CD4-positive, alpha-beta T cell treated with Interleukin-2 at 100 ng/mL for 4 hours (primary cell): ENCODE measurements at places on chromosomes 7 and 10.

GRCh38 chr10:110073896-110074295 lies 66.1 kb downstream of the ADD3 start:
- DNase-seq: no peak

DNA sequence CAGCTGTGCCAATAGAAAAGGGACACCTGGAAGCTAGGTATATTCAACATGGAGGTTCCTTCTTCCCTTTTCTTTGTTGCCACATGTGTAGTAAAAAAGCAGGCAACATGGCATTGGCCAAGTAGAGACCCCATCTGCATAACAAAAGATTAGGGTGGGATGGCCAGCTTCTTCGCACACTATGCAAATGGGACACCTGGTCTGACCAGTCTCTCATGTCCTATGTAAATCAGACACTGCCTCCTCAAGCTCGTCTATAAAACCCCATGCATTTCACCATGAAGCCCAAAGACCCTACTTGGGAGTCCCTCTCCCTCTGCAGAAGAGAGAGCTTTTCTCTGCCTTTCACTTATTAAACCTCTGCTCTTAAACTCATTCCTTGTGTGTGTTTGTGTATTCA lies 53.9 kb downstream of the MYL10 start:
- DNase-seq: no peak

DNA sequence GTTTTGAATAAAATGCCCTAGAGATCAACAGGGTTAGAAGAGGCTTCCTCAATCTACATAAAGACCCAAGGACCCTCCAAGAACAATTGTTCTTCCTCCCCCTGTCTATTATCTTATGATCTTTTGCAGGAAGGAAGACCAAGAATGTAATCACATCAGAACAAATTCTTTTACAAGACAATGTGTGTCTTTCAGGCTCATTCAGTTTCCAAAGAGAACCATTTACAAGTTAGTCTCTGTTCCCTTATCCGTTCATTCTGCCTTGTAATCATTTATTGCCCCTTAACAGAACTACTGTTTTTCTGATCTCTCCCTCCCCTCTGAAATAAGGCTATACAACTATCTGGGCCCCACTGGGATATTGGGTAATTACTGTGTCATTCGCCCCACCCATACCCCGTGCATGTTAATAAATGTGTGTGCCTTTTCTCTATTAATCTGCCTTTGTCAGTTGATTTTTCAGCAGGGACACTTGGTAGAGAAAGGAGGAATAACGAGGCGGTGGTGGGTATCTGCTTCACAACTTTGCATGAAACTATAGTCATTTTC lies 5.7 kb upstream of the MKRN1 start:
- no peak for DNase-seq

GRCh38 chr7:95052566-95053094 lies 145.2 kb downstream of the PPP1R9A start:
- DNase-seq: no peak

- no peak for DNase-seq
Measured at GRCh38 chr7:138853448-138853847, 55.5 kb upstream of the ATP6V0A4 start.

DNA sequence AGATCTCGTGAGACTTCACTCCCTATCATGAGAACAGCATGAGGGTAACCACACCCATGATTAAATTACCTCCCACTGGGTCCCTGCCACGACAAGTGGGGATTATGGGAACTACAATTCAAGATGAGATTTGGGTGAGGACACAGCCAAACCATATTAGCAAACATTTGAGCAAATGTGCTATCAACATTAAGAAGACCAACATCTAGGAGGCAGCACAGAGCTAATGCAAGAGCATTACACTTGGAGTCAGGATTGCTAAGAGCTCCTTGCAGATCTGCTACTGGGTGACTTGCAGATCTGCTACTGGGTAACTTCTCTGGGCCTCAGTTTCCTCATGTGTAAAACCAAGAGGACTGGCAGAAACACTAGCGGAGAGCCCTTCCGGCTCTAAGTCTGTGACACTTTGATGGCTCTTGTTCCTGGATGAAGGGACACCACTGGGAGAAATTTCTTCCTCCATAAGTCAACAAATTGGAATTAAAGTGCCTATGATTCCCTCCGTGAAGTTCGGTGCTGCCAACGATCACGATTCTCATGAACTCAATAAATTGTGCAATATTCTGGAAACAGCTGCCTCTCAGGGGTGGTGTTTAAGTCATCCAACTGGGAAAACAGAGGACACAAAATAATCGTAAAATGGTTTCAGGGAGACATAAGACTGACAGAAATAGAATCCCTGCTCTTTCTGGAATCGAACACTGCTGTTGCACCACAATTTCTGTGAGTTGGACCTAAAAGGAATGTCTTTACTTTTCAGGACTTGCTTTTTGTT lies 115.8 kb upstream of the ITGB1 start:
- no peak for DNase-seq

DNA sequence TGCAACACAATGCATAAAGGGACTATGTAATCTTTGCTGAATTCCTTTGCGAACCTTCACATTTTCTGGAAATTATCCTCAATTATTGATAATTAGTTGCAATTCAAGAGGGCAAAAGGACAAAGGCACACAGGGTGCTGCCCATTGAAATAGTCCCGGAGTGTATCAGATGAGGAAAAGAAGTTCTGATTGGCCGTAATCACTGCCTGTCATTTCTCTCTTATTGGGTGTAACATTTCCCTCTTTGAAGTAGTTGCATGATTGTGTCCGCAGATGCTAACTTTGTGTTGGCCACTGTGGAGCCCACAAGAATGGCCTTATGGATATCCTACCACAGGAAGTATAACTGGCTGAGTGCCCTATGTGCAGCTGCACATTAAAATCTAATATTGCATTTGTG lies 35.1 kb upstream of the TAS2R16 start:
- DNase-seq: no peak

GRCh38 chr10:69220507-69220906 lies 375 bp downstream of the HKDC1 start:
- DNase-seq: no peak

DNA sequence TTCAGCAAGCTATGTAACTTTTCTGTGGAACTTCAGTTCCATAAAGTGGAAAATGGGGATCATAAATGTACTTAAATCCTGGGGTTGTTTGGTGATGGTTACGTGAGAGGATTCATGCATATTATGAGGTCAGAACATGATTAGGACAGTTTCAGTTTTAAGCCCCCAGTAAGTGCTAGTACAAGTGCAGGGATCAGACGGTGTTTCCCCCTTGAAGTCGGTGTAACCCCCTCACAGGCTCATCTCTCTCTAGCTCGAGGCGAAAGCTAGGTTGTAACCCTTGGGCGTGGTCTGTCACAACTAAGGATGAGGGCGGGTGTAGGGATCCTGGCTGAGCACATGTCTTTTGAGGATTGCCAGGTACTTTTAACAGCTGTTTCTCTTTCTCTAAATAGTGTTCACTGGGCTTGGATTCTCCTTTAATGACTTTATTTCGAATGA lies 84.7 kb downstream of the SPAG6 start:
- DNase-seq: no peak

DNA sequence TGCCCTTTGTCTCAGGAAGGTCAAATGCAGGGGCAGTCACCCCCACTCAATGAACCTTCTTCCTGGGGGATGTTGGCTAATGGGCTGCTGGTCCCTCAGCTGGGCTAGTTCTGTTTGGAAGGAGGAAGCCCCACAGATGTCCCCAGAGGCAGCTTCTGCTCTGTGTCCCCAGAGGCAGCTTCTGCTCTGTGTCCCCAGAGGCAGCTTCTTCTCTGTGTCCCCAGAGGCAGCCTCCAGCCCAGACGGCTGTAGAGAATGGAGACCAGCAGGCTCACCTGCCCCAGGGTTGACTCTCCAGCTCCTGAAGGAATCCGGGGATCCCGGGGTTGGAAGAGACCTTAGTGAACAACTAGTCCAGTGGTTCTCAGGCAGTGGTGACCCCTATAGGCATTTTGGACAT lies 62.5 kb upstream of the LEP start:
- no peak for DNase-seq

- no peak for DNase-seq
Measured at GRCh38 chr7:38795593-38795992, 113.4 kb downstream of the VPS41 start.

DNA sequence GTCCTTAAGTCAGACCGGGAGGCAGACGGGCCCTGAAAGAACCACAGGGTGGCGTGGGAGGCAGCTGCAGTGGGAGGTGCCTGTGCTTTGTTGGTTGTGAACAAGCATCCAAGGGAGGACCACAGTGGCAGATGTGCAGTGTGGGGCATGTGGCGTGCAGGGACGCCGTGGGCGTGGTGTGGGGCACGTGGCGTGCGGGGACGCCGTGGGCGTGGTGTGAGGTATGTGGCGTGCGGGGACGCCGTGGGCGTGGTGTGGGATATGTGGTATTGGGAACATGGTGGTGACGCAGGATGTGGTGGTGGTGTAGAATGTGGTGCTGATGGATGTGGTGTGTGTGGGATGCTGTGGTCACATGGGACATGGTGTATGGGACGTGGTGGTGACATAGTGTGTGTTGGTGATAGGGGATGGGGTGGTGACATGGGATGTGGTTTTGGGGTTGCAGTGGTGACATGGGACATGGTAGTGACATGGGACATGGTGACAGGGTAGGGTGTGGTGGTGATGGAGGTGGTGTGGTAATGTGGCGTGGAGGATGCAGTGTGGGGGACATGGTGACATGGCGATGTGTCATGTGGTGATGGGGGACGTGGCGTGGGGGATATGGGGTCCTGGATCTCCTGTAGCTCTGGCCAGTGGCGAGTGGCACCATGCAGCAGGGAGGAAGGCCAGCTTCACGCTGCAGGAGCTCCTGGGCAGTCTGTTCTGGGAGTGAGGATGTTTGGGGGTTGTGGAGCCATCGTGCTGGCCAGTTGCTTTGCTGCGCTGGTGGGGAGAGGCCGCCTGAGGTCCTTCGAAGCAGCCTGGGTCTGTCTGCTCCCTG lies 78.8 kb downstream of the INPP5A start:
- peak; percentile 23 for DNase-seq

DNA sequence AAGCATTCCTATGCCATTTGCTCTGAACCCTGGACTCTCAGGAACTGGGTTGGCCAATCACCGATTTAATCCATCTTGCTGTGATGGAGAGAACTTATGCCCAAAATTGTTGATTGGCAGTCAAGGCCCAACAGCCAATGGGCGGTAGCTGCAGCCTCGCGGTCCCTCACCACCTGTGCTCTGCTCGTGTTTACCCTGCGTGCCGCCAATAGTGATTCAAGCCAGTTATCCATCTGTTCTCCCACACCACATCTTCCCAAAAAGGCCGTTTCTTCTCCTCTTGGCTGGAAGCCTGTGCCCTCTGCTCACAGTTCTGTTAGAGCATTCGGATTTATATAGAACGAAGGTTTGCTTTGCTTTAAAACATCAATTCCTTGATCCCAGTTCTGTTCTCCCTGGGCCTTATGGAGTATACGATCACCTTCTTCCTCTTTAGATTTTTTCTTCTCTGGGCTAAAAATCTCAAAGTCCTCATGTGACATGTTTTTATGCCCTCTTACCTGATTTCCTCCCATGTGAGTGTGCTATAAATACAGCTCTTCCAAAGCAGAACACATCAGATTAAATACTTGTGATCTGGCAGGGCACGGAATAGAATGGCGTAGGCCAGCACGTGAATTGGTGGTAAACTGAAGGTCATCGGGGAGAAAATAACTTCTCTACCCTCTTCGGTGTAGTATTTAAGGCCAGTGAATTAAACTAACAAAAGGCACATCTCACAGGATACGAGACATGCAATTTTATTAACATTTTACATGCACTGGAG lies 212.8 kb downstream of the NSUN6 start:
- DNase-seq: no peak

DNA sequence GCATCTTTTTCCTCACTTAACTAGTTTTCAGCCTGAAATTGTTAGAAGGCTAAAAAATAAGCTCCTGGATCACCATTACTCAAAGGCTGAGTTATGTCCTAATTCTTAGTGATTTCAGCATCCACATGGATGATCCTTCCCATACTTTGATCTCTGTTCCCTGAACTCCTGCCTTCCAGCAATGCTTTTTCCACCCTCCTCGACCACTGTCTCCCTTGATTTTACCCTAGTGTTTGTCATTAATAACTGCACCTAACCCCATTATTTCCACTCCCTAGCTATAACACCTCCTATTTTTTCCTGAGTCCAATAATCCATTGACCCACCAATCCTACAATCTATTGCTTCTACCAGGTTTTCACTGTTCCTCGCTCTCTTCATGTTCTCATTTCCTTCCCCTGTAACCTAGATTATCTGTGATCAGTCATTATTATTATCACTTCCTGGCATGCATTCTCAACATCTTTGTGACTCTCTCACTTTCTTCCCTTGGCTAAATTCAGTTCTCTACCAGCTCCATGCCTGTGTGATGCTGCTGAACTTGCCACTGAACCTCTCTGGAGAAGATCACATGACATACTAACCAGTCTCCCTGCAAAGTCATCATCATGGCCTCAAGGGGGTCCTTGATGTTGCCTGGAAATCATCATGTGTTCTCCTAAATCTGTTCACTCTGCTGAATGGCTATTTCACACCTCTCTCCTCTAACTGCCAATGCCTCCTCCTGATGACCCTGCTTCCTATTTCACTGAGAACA lies 6.5 kb upstream of the CALU start:
- no peak for DNase-seq

- DNase-seq: no peak
Measured at GRCh38 chr10:29356931-29357330, 68.1 kb downstream of the LYZL1 start.

GRCh38 chr10:121833387-121833786 lies 94.4 kb downstream of the ATE1 start:
- DNase-seq: no peak
